Activated T-helper 17 cell treated with anti-CD3 and anti-CD28 coated beads, Interleukin-2, amount 50 U/mL, for 72 hours (primary cell): ENCODE measurements at places on chromosomes 1 and 21. TPM values are rescaled to one million over a fixed set of nuclear protein-coding genes. Genes with fewer than 3 reads are reported as not detected.

GRCh38 chr1:240672132-240672811 lies 60.3 kb upstream of the GREM2 start:
- peaks cover 3% of the 10 kb centered on the region for H3K4me1 ChIP-seq
- ATAC-seq = no peak
- H3K27me3 ChIP-seq = no peaks in the 10 kb centered on the region
- no peaks in the 10 kb centered on the region for H3K36me3 ChIP-seq
- H3K4me3 ChIP-seq = no peak overlapping the region

- ATAC-seq = no peak
- peaks cover 5% of the 10 kb centered on the region for H3K36me3 ChIP-seq
- H3K4me1 ChIP-seq = peaks cover 5% of the 10 kb centered on the region
- peaks cover 42% of the 10 kb centered on the region for H3K27me3 ChIP-seq
- H3K4me3 ChIP-seq = no peak overlapping the region
- H3K27ac ChIP-seq = no peak overlapping the region
Measured at GRCh38 chr1:94922761-94923331, 4.1 kb downstream of the CNN3 start.

- H3K27me3 ChIP-seq = peaks cover 21% of the 10 kb centered on the region
- H3K4me1 ChIP-seq = peaks cover 14% of the 10 kb centered on the region
- H3K36me3 ChIP-seq = no peaks in the 10 kb centered on the region
- no peak overlapping the region for H3K27ac ChIP-seq
Measured at GRCh38 chr1:55444667-55445066, 229.5 kb upstream of the USP24 start.

DNA sequence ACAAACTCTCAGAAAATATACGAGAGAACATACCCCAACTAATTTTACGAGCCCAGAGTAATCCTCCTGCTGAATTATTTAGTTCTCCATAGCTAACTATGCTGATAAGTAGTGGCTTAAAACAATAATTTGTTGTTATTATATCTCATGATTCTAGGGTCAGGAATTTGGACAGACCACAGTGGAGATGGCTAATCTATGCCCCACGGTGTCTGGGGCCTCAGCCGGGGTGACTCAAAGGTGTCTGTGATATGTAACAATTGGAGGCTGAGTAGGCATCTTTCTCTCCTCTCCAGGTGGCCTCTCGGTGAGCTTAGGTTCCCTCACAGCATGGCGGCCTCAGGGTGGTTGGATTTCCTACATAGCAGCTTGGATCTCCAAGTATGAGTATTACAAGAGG lies 35.4 kb upstream of the FOXO6 start:
- H3K4me3 ChIP-seq = no peak overlapping the region
- H3K27ac ChIP-seq = no peak overlapping the region
- H3K27me3 ChIP-seq = peaks cover 5% of the 10 kb centered on the region
- H3K36me3 ChIP-seq = no peaks in the 10 kb centered on the region
- no peaks in the 10 kb centered on the region for H3K4me1 ChIP-seq

The GCSAML gene
- total RNA-seq = 1.1 TPM
